ENCODE measurements at places on chromosomes 12 and 14. TPM values are rescaled to one million over a fixed set of nuclear protein-coding genes. Genes with fewer than 3 reads are reported as not detected.

Gene KRT7
- total RNA-seq, result 3,887 TPM

Gene TAS2R46
- not detected for total RNA-seq

Gene TAS2R8
- not detected for total RNA-seq

Gene CFAP251
- 0.85 TPM for total RNA-seq

Gene ITGA7
- total RNA-seq, result 1.6 TPM
